NCI-H1930 (cell line): ENCODE measurements at places on chromosomes 4 and X.

- no peak for DNase-seq
Observed at GRCh38 chrX:23478056-23478455, 143.4 kb downstream of the PTCHD1 start.

DNA sequence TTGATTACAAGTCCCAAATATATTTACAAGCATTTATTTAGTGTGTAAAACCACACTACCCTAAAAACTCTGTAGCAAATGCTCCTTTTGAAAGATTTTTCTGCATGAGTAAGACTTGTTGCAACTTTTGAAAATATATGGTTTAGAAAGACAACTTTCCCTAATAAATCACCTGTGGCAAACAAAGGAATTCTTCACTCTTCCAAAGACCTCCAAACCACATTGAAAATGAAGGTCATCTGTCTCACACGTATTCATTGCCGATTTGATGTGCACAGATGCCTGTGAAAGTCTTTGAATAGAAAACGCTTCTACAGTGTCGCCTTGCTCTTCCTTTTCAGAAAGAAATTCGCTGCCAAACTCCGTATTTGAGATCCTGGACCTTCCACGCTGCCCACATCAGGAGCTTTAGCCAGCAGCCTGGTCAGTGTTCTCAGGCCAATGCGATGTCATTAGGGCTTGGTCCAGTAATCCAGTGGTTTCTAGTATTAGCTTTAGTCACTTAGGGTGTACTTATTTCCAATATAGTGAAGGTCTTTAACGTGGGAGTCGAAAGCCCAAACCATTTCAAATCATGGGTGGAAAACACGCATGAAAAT lies 22.2 kb downstream of the SPINK2 start:
- DNase-seq: no peak

- no peak for DNase-seq
Observed at GRCh38 chrX:41604177-41604576, 84.6 kb upstream of the GPR34 start.

DNA sequence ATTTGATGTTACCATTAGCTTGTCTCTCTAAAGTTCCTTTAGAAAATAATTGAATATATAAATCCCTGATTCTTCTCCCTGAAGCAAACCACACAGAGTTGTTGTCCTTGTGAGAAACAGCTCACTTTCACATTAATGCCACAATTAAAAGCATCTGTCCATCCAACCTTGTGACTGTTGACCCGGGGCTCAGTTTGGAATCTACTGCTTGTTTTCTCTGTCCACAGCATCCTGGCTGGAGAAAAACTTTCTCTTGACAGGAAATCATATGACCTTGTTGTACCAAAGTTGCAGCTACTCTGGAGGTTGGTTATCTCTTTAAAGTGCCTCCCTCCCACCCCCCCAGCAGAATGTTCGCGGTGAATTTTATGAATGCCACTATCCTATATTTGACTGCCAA lies 3.1 kb downstream of the PRKG2 start:
- DNase-seq: no peak

- DNase-seq: no peak
Observed at GRCh38 chrX:132208422-132208821, 10.8 kb downstream of the RAP2C start.

- no peak for DNase-seq
Observed at GRCh38 chrX:109281483-109282275, 200.2 kb downstream of the GUCY2F start.

- no peak for DNase-seq
Observed at GRCh38 chr4:81221303-81222081, 6.5 kb upstream of the PRKG2 start.

DNA sequence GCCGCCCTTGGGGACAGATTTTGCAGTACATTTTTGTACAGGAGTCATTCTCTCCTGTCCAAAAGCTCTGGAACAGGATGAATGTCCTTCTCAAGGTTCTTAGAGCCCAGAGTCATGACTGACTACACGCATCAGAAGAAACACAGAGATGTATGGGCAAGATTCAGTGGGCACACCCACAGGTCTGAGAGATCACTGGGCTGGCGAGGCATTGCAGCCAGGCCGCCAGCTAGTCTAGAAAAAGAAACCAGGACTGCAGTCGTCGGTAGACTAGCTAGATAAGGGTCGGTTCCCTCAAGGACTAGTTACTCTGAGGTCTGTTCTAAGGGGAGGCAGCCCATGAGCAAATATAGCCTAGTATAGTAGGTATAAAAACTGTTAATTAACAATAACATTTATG lies 19.8 kb downstream of the GBA3 start:
- no peak for DNase-seq
